AG04449 (cell line): ENCODE measurements at places on chromosomes 4 and X.

DNA sequence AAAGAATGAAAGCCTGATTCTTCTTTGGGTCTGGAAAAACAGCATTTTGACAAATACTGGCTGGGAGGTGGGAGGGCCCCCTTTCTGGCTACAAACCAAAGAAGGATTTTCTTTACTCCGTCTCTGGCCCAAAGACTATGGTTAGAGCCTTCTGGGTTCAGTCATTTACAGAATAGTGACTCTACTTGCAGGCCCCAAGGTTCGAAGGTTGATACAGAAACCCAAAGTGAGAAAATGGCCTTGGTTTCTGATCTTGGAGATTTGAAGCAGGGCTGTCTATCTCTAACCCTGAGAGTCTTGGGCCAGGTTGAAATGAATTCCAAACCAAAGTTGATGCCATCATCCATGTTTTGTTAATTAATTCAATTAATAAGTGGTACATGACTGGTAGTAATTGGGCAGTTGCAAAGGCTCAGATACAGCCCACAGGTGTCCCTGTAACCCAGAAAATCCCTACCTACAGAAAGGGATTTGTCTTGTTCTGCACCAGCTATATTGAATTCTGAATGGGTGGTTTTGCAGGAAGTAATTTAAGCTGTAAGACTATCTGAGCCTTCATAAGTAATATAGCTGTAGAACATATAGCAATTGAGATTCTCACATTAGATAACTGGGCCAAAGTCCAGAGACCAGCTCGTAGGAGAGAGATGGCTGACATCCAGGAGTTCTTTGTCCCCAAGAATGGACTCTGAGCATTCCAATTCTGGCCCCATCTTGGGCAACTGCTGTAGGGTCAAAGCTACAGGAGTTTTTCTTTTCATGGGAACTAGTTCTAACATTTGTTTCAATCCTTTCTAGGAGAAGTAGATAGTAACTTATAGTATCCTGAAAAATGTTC lies 34.5 kb downstream of the CHRNA9 start:
- DNase-seq, result no peak

GRCh38 chr4:46389301-46389775 lies 590 bp downstream of the GABRA2 start:
- DNase-seq, result no peak

GRCh38 chr4:73080789-73081188 lies 11.3 kb upstream of the COX18 start:
- DNase-seq, result no peak

DNA sequence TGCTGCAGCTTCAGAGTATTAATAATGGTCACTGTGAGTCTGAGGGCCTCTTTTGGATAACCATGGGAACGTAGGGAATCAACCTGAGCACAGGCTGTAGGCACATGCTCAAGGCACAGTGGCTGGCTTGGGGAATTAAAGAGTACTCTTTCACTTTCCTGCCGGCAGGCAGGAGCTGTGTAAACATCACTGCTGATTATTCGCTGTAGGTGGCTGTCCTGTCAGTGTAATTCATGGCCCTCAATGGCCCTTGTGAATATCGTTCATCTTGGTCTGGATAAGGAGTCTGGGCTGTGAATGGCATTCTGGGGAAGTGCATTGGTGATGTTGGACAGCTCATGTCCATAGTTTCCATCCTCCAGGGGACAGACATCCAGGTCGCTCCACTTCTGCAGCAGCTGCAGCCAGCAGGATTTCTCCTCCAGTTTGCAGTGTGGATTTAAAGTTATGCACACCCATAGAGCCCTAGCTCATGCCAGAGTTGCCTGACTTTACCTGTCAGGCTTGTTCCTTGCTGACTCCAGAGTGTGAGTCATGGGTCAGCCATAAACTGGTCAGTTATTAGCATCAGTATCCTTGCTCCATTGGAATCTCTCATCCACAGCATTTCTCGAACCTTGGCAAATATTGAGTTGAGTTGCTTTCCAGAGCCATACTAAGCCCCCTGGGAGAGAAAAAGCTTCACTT lies 43.0 kb downstream of the C4orf33 start:
- DNase-seq, result no peak

- DNase-seq, result peak; percentile 57
Measured at GRCh38 chr4:185640811-185641675, 105.7 kb upstream of the PDLIM3 start.

GRCh38 chr4:30630431-30630830 lies 89.7 kb upstream of the PCDH7 start:
- DNase-seq, result no peak

GRCh38 chr4:136864604-136865185 lies 667.6 kb downstream of the PCDH18 start:
- peak; percentile 9 for DNase-seq

GRCh38 chr4:122329876-122330565 lies 48.8 kb upstream of the ADAD1 start:
- DNase-seq, result peak; percentile 12

DNA sequence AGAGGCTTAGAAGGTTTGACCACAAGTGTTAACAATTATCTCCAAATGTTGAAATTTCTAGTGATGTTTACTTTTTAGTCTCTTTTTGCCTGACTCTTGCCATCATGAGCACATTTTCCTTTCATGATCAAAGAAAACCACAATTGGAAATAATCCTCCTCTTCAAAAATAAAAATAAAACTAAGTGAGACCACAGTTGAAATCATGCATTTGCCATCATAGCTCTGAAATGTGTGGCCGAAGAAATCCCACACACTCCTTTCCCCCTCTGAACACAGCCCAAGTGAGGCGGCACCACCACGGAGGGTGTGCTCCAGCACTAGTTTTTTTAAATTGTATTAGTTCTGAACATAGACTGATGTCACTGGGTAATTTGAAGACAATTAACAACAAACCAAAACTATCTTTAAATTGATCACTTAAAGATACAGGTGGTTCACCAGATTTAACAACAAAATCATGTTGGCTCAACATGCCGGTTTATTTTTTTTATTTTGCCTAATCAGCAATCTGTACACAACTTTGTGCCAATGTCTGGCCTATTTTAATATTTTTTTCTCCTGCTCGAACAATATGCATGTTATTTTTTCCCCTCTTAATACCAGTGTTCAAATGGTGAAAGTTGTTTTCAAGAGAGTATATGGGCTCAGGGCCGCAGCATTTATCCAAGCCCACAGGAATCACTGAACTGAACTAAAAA lies 17.6 kb downstream of the APBB2 start:
- no peak for DNase-seq

- no peak for DNase-seq
Measured at GRCh38 chr4:38387348-38387747, 276.7 kb upstream of the KLF3 start.

DNA sequence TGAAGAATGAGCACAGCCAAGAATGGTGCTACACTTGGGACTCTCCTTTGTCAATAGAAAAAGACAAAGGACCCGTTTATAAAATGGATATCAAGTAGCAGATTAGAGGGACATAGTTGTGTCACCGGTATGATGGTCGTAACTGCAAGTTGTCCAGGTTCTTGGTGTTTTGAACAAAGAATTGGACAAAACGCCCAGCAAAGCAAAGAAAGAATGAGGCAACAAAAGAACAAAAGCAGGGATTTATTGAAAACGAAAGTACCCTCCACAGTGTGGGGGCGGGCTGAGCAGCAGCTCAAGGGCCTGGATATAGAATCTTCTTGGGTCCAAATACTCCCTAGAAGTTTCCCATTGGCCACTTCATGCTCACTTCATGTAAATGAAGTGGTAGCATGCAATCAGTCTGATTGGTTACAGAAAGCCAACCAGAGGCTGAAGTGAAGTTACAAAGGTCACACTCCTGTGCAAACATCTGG lies 54.7 kb downstream of the SHROOM3 start:
- DNase-seq, result no peak

DNA sequence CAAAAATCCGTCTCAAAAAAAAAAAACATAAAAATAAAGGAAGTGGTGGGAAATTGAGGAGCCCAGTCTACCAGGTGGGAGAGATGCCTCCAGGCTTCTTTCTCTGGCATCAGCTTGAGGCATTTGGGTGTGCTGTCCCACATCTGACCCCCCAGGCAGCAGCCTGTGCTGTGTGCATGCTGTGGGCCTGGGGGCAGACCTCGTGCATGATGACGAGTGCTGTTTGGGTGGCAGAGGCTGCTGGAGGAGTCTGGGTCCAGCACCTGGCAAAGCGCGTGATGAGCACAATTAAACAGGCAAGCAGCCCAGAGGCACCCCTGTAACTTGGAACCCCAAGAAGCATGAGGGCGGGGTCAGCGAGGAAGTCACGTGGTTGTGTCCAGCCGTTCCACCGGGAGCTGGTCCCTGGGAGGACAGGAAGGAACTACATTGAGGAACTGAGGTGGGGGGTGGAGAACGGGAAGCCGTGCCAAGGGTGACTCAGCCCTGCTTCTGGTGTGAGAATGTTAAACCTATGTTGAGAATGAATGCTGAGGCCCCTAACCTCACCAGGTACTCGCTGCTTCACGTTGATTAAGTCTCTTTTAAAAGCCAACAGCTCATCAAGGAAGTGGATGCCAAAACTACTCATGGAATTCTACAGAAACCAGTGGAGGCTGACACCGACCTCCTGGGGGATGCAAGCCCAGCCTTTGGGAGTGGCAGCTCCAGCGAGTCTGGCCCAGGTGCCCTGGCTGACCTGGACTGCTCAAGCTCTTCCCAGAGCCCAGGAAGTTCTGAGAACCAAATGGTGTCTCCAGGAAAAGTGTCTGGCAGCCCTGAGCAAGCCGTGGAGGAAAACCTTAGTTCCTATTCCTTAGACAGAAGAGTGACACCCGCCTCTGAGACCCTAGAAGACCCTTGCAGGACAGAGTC lies 6.1 kb downstream of the TACC3 start:
- no peak for DNase-seq

- DNase-seq, result no peak
Measured at GRCh38 chrX:107154787-107155620, 36.4 kb upstream of the RBM41 start.

DNA sequence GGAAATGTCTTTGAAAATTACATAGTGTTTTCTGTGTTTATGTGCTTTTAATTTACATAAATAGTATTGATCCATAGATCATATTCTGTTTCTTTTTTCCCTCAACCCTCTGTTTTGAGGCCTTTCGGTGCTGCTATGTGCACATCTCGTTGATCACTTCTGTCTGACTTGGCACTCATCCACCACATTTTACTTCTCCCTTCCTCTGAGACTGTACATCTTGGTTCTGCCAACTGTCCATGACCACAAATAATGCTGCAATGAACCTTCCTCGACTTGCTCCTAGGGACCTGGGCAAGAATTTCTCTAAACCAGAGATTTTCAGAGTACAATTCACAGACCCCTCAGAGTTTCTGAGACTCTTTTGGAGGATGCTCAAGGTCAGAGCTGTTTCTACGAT lies 74.4 kb downstream of the RTL5 start:
- no peak for DNase-seq

DNA sequence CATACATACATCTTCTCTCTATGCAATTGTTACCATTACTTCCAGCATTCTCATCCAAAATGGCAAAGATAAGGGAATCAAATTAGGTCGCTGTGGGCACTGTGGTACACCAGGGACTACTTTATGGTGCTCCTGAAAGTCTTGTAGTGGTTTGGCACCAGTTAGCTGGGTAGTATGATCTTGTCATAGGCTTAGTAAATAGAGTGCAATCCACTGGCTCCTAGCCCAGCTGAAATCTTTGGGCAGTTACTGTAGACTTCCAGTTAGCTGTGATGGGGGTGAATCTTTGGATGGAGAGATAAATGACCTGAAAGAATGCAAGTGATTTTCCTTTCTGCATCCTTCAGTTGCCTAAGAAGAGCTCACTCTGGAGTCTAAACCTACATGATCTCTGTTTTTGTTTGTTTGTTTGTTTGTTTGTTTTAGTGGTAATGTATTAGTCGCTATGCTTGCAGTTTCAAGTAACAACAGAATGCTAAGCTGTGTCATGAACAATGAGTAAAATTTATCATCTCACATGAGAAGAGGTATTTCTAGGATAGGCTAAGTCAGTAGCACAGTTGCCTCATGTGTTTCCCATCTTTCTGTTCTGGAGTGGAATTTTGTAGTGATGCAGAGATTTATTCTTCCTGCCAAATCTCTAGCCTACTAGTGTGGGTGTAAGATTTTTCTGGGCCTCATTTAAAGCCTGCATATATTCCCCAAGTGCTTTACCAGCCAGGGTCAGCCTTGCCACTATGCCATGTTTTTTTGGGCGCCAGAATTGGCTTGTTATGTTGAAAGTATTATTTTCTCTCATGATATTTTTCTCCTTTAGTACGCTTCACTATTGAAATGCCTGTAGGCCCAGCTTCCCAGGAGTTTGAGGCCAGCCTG lies 24.2 kb downstream of the HERC3 start:
- DNase-seq, result peak; percentile 89

DNA sequence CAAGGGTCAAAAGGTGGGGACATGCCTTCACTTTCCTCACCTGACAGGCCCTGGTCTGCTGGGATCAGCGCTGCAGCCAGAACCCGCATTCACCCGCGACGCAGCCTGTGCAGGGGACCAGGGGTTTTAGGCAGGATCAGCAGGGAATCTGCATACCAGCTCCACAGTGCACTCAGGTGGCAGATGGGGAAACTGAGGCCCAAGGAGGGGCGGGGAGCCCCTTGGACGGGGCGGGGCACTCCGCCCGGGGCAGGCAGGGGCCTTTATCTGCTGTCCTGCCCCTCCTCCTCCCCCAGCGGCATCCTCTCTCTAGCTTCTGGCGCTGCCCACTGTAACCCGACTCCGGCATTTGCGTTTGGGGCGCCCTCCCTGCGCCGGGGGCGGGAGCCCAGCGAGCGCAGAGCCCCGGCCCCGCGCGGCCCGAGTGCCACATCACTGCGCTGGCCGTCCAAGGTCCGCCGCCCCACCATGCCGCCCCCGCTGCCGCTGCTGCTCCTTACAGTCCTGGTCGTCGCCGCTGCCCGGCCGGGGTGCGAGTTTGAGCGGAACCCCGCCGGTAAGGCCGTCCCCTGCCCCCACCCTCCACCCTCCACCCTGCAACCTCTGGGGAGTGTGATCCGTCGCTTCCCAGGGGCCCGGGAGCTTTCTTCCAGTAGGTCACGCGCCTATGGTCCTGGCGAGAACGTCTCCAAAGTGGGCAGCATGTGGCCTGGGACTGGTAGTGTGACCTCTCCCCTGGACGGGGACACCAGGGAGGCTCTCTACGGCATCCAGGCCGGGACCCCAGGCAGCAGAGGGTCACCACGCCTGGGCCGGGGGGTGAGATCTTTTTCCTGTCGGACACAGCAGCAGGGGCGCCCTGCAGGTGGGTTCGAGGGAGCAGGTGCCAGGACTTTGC lies at the start of gene CPZ:
Gene CPZ, plus strand, starts transcription at position 400 of the 898 bp plus-strand sequence. Its CDS starts 69 bp downstream, at position 469.
- DNase-seq, result no peak

- DNase-seq, result no peak
Measured at GRCh38 chr4:87559090-87559837, 30.1 kb upstream of the SPARCL1 start.

GRCh38 chr4:185036019-185036418 lies 17.7 kb downstream of the HELT start:
- DNase-seq, result no peak

GRCh38 chr4:87589531-87589930 lies 18.8 kb upstream of the DSPP start:
- peak; percentile 84 for DNase-seq

GRCh38 chr4:149999485-150000074 lies 78.7 kb upstream of the DCLK2 start:
- peak; percentile 70 for DNase-seq

DNA sequence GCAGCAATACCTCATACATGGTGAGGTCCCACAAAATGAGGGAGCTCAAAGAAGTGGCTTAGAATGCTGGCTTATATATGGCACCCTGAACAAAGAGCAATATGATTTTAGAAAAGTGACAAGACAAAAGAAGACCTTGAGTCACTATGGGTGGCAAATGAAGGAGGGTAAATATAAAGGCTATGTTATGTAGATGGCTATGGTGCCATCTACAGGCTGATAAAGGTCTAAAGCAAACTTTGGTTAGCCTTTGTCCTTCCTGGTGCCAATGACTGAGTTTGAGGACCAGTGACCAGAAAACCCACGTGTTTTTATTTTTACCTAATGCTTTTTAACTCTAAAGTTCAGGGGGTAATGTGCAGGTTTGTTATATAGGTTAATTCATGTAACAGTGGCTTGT lies 151.8 kb downstream of the CCNG2 start:
- no peak for DNase-seq
